ENCODE measurements at places on chromosomes 11 and 22.

- no peak for DNase-seq
Observed at GRCh38 chr22:48053486-48053885, 1291.0 kb downstream of the TBC1D22A start.

DNA sequence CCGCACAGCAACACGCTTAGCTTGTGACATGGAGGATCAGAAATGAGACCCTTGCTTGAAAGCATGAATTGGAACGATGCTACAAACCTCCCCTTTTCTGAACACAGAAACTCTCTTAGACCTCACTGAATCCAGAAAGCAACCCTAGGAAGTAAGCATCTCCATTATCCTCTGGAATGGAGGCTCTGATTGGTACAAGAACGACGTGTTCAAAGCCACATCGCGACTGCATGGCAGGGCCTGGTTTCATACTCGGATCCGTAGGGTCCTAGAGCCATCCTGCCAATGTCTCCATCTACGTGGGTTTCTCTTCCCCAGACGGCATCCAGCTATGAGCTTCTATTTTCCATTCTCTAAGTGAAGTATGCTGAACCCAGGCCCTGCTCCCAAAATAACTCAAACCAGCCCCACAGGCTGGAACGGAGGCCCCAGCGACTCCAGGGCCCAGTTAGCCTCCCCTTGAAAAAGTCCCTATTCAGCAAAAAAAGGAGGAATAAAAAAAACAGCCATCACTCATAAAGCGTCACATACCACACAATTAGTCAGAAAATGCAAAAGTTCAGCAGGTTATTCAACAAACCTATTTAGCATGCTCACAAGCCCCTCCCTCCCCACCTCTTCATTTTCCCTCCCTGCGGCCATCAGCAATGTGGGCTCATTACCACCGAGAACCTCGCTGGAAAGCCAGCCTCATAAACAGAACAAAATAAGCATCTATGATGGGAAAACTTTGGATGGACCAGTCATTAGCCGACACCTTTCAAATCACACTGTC is 7.1 kb upstream of the MN1 start:
- DNase-seq: no peak

DNA sequence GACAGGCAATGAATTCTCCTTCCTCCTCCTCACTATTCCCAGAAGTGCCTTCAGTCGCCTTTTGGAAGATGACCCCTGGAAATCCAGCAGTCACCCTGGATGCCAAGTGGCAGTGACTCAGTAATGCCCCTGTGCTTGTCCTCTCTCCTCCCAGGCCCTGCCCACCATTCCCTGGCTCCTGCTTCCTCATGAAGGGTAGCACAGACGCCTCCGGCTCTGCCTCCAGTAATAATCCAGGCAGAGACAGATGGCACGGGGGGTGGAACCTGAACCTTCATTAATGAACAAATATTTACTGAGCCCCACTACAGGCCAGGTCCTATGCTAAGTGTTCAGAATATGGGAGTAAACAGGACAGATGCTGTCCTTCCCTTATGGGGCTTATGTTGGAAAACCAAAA is 23.2 kb downstream of the SYT13 start:
- no peak for DNase-seq

DNA sequence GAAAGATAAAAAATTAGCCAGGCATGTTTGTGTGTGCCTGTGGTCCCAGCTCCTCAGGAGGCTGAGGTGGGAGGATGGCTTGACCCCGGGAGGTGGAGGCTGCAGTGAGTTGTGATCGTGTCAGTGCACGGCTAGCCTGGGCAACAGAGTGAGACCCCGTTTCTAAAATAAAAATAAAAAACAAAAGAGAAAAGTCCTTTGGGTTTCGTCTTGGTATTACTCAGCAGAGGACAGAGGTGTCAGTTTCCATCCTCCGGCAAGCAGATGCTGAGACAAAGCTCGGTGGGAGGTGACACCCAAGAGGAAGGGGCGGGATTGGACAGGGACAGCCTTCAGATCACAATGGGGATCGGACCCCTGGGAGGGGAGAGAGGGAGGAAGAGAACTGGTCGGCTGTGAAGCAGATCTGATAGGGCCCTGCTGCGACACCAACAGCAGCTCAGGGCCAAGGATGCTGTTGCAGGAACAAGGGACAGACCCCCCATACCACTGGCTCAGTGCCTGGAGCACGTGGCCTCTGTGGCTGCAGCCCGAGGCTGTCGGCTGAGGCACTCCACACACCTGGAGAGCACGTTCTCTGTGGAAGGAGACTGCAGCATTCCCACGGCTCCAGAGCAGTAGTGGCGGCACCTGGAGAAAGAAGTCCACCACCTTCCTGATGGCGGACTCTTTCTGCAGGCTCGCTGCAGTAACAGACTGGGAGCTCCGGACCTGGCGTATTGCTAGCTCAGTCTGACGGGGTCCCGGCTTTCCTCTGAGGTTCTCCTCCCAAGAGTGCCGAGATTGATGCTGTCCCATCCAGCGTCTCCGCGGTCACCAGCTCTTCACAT is 5.2 kb upstream of the BID start:
- DNase-seq: no peak

- no peak for DNase-seq
Observed at GRCh38 chr11:21501245-21501644, 691.6 kb upstream of the ANO5 start.

- no peak for DNase-seq
Observed at GRCh38 chr22:27456696-27457503, 344.7 kb downstream of the MN1 start.

GRCh38 chr11:122100037-122100755 is 15.8 kb downstream of the BLID start:
- DNase-seq: no peak

DNA sequence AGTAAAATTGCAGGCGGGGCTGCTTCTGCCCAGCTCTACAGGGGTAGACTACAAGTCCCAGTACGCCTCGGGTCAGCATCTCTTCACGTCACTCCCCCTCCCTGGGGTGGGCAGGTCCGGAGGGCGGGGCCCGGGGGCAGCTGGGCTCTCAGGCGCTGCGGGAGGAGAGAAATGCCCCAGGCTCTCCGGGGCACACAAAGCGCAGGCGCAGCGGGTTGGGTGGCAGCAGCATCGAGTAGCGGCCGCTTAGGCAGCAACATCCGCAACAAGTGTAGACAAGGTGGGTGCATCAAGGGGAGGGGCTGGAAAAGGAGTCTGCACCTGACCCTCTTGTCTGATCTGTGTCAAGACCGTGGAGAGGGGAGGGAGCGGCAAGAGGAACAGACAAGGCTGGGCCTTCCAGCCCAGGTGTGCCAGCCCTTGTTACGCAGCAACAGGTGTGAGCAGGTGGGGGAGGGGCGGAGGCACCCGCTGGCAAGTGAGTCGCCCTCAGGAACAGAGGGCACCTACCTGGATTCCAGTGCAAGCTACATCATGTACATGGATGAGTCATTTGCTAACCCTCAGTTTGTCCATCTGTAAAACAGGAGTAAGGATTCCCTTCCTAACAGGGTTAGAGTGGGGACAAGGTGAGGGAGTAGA is 1.2 kb downstream of the PLEKHB1 start:
- peak; percentile 95 for DNase-seq

GRCh38 chr11:114209904-114210303 is 86.3 kb upstream of the NNMT start:
- DNase-seq: no peak

Data from CD4-positive, alpha-beta T cell treated with Interleukin-15 for 4 hours (primary cell).